ENCODE measurements at places on chromosomes 11 and 22. TPM values are rescaled to one million over a fixed set of nuclear protein-coding genes. Genes with fewer than 3 reads are reported as not detected.

DNA sequence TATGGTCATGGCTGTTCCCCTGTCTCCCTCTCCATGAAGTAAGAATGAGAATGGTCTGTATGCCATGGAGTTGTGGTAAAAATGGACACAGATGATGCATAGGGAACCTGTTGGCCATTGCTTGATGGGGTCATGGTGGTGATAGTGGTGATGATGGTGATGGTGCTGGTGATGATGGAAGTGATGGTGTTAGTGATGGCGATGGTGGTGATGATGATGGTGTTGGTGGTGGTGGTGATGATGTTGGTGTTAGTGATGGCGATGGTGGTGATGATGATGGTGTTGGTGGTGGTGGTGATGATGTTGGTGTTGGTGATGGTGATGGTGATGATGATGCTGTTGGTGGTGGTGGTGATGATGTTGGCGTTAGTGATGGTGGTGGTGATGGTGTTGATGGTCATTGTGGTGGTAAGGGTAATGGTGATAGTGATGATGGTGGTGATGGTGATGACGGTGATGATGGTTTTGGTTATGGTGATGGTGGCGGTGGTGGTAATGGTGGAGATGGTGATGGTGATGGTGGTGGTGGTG is 5.1 kb upstream of the CACNA1I start:
- DNase-seq = no peak

GRCh38 chr11:130001461-130002351 is 929 bp downstream of the PRDM10 start:
- peak; percentile 63 for DNase-seq

DNA sequence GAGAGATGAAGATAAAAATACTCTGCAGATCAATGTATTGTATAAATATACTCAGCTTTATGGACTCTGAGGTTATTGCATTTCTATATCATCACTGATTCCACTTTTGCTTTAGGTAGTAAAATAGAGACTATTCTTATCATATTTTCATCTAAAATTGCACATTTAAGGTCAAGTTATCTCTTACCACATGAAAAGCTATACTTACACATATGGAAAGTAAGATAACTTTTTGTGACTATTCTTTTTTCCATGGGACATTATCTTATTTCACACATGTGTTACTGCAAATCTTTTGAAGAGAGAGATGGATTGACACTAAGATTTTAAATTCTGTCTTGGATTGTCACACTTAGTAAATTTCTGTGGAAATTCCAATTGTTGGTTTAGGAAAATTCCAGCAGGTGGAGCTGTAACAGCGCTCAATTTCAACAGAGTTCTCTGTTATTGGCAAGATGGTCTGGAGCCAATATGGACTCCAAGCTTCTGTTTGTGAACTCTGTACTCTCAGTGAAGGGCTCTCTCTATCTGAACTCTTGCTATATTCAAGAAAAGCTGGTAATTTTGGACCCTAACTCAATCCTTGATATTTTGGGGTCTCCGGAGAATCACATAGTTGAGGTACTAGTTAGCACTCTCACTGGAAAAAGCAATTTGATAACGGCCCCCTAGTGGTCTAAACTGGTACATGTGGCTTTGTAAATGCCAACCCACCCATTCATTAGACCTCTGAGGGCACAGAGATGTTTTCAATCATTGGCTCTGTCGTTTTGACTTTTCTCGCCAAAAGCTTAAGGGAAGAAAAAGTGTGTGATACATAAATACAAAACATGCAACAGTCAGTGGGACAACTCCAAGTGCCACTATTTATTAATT is 429.7 kb downstream of the ETS1 start:
- DNase-seq = peak; percentile 81

DNA sequence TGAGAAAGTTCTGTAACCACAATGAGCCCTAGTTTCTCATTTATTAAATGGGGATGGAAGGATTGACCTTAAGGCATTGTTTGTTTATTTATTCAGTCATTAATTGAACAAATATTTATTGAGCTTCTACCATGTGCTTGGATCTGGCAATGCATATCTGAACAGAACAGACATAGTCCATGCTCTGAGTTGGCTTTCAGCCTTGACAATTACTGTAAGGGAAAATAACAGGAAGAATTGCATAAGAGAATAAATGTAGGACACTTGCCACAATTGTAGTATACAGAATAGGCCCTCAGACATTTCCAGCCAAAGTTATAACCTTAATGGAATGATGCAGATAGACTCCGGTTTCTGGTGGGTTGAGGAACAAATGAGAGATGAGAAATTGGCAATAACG is 160.5 kb upstream of the TTC12 start:
- no peak for DNase-seq

- DNase-seq = no peak
These were observed 11.4 kb downstream of the POU2AF1 start for GRCh38 chr11:111367411-111368284.

GRCh38 chr11:69005183-69005630 is 7.8 kb downstream of the MRGPRF start:
- DNase-seq = no peak

DNA sequence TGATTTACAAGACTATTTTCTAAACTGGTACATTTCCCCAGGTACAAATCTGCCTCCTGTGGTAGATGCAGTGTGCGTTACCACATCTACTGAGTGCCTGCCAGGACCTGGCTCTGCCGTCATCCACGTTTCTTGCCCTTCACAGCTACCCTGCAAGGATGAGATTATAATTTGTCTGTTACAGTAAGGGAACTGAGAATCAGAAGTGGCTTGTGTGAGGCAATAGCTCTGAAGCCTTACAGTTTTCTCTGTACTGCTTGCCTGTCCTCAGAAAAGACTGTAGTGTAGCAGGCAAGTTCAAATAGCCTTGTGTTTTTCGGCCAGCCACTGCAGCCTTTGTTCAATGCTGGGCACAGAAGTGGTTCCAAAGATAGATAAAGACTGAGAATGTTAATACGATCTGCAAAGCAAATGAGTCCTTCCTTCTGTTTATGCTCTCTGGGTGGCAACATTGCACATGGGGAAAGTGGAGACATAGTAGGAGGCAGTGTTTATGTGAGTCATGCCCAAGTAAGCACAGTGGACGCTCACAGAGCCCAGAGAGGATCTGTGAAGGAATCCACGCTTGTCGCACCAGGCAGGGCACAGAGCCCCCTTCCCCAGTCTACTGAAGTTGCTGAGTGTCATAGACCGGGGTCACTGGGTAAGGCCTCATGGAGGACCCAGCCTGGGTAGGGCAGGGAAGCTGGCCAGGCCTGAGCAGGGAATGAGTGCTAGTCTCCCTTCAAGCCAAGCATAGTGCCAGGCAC is 49.1 kb downstream of the MICAL2 start:
- peak; percentile 59 for DNase-seq

DNA sequence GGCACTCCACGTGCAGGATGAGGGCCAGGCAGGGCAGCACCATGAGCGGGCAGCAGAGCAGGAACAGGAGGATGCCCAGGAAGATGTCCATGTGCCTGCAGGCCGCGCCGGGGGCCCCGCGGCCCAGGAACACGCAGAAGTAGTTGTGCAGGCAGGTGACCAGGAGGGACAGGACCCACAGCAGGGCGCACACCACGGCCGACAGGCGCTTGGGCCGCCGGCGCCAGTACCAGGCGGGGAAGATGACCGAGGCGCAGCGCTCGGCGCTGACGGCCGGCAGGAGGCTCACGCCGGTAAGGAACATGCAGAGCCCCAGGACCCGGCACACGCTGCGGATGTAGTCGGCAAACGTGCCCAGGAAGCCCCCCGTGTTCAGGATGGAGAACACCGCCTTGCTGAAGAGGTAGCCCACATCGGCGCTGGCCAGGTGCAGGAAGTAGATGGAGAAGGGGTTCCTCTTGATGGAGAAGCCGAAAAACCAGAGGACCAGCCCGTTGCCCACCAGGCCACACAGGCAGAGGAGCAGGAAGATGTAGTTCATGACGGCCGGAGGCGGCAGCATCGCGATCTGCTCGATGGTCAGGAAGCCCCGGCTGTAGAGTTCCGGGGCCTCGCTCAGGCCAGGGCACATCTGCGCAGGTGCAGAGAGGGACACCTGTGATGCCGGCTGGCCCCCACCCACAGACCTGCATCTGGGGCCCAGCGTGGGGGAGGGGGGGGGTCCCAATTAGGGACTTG is 7.2 kb downstream of the MRGPRF start:
- DNase-seq = no peak

- no peak for DNase-seq
These were observed 94.1 kb upstream of the NECTIN1 start for GRCh38 chr11:119823077-119823476.

DNA sequence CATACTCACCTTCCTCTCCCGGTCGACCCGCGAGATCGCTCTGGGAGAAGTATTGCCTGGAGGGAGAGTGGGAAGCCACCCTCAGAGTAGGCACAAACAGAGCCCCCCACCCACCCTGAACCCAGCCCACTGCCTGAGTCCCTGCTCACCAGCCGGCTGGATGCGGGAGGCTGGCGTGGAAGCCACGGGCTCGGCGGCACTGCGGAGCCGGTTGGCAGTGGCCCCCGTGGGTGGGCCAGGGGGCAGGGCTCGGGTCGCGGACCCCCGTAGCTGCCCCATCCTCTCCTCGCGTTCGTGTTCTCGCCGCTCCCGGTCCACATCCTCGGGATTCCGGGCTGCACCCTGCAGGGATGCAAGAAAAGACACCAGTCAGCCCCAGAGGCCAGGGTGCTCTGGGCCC is 21.4 kb upstream of the TMEM184B start:
- no peak for DNase-seq

DNA sequence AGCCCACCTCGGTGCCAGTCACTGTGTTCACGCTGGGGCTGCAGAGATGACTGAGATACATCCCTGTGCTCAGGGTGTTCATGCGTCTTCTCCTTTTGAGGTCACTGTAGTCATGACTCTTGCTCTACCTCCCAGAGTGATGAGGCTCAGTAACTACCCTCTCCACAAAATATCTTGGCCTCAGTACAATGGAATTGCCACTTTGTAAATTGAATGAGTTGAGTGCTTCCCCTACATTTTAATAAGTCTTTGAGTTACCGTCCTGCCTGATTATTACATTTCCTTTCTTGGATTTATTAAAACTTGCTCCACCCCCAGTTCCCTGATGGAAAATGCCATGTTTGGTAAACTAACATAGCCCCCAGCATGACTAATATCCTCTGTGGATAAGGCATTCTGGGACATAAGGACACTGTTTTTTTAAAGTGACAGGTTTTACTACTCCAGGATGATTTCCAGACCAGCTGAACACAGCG is 15.9 kb downstream of the PRSS23 start:
- peak; percentile 19 for DNase-seq

DNA sequence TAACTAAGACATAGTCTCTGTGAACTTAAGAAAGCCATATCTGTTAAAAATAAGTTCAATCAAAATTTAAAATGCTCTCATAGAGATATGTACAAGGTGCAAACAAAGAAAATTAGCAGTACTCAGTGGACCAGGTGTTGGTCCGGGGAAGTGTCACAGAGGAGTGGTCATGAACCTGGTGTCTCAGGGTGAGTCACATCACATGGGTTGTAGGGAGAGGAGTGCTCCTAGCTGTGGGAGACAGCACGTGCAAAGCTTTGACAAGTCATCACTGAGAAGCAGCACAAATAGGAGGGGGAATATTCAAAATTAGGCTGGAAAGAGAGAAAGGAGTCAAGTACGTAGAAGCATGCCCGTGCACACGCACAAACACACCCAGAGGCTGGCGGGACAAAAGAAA is 438.1 kb downstream of the NTM start:
- no peak for DNase-seq

DNA sequence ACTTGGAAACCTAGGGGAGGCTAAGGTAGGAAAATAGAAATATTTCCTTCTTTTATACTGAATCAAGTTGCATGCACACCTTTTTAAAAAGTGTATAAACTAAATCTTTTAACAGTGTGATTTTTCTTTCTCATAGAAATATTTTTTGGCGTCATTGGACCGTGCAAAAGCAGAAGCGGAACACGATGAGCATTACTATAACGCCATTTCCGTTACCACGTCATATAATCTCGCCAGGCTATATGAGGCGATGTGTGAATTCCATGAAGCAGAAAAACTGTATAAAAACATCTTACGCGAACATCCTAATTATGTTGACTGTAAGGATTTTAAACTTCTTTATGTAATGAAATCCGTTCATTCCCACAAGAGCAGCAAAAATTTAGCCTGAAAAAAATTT is 13.4 kb downstream of the CTR9 start:
- no peak for DNase-seq

DNA sequence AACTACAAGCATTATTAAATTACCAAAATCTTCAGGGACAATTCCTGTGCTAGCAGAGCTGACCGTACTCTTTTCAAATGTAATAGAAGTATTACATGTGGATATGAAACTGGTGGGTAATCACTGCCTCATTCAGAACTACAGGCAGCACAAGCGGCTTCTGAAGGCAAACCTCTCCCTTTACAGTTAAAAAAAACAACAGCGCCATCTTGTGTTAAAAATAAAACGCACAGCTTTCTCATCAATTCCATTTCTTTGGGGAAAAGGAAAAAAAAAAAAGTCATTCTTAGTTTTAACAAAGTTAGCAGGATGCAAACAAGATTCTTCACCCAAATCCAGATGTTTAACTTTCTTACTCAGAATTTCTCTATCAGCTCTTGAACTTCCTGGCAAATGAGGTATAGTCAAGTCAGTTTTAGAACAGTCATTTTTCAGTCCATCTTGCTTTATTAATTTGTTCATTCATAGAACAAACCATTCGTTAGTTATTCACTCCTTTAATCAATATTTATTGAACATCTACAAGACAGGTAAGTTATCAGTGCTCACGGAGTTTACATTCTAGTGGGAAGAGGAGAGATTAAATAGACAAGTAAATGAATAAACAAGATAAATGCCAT is 331.8 kb upstream of the MPPED2 start:
- peak; percentile 81 for DNase-seq

DNA sequence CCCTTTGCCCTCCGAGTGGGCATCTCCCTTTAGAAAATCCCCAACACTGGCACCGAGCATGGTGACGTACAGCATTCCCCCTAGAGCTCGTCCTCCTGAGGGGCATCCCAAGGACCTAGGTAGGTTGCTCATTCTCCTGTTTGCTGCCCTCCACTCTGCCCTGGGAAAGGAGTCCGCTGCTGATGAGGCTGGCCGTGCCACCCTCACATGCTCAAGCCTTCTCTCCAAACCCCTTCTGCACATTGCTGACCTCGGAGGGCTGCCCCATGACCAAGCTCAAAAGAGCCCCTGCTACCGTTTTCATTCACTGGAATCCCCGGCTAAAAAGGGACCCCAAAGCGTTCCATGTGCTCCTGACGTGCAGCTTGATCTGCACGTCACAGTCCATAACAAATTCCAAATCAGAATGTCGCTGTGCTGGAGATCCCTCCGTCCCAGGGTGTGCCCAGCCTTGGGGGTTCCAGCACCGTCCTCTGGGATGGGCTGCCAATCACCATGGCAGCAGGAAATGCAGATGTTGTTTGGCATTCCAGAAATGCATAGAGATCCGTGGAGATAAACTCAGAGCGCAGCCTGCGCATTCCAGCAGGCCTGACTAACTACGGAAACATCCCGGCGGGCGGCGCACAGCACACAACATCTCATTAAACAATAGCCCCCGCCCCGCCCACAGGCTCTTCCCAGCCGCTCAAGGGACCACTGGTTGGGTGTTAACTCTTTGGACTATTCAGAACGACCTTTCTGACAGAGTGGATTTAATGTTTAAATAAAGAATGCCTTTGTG is 26.3 kb upstream of the GNB1L start:
- DNase-seq = peak; percentile 90

GRCh38 chr11:44366741-44367140 is 56.8 kb upstream of the ALX4 start:
- no peak for DNase-seq

The SLC22A25 gene
- 3.9 TPM for total RNA-seq

The CLDN5 gene
- 4.9 TPM for total RNA-seq
